ENCODE measurements at places on chromosomes 6 and 20. TPM values are rescaled to one million over a fixed set of nuclear protein-coding genes. Genes with fewer than 3 reads are reported as not detected.
A peak's percentile ranks its signal among the peaks of the same experiment; 100 is the strongest.

CMTR1 gene
- polyA plus RNA-seq: 19.8 TPM

GPR6 gene
- polyA plus RNA-seq: not detected

GTSF1L gene
- not detected for polyA plus RNA-seq

FRK gene
- under 0.01 TPM for polyA plus RNA-seq

HNF4A gene
- polyA plus RNA-seq: not detected

GDAP1L1 gene
- polyA plus RNA-seq: 0.55 TPM

SPEF1 gene
- polyA plus RNA-seq: 1.6 TPM

MUC22 gene
- 0.13 TPM for polyA plus RNA-seq

XKR7 gene
- 0.02 TPM for polyA plus RNA-seq

- no peak for DNase-seq
These were observed 42.9 kb upstream of the PIM1 start for GRCh38 chr6:37126961-37127616.

GRCh38 chr20:15241681-15242080, 904.3 kb upstream of the FLRT3 start:
- DNase-seq: no peak

- no peak for DNase-seq
These were observed 3.8 kb upstream of the IER3 start for GRCh38 chr6:30747902-30748769.

- DNase-seq: no peak
These were observed 242.6 kb downstream of the ARID1B start for GRCh38 chr6:157019733-157020132.

- peak; percentile 70 for DNase-seq
These were observed 802 bp downstream of the HDAC2 start for GRCh38 chr6:113969888-113970804.

DNA sequence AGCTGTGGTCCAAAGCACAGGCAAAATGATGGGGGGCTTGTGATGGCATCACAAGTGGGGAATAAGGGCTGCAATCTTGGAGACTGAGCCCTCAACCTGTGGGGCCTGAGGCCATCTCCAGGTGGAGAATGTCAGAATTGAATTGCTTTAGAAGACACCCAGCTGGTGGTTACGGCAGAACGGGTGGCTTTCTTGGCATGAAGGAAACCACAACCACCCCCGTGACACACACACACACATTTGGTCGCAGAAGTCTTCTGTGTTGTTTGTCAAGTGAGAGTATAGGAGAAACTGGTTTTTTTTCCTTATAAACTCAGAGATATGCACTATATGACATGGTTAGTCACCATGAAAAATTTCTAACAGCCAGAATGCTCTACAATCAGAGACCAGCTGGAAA, 139.5 kb upstream of the CDH4 start:
- DNase-seq: no peak

DNA sequence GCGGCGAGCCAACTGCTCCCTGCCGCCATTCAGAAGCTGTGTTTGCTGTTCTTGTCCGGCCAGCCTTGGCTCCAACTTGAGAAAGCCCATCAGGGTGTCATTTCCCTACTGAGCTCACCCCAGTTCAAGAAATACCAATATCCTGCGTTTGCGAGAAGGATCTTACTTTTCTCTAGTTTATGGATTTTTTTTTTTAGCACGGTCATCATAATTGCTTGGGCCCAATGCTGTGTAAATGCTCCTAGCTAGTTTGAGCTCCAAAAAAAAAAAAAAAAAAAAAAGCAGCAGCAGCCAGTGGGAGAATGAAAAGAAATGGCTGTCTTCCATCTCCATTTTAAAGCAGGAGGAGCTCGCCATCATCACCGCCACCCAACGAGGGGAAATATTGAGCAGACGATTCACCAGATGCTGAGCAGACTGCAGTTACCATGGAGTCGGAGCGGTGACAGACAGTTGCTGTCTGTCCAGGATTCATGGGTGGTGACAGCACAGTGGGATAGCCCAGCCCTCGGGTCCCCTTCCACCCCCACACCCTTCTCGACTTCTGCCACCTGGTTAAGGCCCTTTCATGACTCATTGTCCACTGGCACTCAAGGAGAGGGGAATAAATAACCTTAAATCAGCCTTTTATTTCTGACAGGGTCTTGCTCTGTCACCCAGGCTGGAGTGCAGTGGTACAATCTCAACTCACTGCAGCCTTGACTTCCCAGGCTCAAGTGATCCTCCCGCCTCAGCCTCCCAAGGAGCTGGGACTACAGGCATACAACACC, 132.4 kb upstream of the SNX9 start:
- DNase-seq: no peak

DNA sequence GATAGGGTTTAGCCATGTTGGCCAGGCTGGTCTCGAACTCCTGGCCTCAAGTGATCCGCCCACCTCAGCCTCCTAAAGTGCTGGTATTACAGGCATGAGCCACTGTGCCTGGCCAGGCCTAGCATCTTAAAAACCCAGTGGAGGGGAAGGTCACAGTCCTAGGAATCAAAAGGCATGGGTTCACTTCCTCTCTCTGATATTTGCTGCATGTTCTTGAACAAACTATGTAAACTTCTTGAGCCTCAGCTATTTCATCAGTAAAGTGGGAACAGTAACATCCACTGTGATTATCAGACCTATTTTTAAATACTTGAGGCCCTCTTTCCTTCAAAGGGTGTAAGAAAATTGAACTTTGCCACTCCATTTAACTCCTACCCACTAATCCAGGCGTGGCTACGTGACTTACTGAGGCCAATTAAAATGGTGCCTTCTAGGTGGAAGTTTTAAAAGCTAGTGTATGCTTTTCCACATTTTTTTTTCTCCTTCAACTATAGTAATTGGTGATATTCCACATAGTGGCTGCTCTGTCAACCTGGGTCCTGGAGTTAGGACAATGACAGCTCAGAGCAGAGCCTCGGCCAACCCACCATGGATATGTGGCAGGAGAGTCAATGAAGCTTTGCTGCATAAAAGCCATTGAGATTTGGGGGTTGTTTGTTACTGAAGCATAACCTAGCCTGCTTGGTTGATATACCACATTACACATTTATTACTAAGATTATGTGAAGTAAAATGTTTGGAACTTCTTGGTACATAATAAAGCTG, 32.2 kb upstream of the IER3 start:
- no peak for DNase-seq

DNA sequence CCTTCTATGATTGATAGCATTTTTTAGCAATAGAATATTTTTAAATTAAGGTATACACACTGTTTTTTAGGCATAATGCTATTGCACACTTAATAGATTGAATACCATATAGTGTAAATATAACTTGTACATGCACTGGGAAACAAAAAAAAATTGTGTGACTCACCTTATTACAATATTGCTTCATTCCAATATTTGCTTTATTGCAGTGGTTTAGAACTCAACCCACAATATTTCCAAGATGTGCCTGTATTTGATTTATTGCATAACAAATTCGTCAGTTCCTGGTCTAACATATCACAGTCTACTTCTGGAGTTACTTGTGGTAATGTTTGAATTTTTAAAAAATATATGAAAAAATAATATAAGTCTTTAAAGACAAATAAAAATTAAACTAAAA, 41.9 kb upstream of the DEFB112 start:
- no peak for DNase-seq

DNA sequence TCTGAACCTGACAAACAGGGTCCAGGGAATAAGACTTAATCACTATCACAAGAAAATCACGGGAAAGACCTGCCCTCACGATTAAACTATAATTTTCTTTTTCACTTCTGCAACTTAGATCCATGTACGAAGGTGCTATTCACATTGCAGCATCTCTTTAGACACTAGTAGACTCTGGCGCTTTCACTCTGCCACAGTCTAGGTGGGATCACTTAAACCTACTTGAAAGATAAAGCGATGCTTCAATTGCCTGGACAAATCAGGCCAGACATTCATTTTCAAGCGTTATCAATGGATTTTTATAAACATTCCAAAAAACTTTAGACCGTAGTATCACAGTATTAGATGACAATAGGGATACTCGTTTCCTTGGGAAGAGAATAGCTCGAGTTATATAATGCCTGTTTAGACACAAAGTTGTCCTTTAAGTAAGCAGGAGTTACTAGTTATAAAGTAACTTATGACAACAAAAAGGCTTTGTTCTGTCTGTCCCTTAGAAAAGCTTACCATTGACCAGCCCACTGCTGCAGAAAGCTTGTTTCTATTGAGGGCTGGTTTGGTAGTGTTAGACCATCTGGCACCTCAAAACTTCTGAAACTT, 367.3 kb downstream of the UTRN start:
- DNase-seq: no peak

GRCh38 chr6:168525114-168525513, 84.1 kb downstream of the SMOC2 start:
- no peak for DNase-seq

DNA sequence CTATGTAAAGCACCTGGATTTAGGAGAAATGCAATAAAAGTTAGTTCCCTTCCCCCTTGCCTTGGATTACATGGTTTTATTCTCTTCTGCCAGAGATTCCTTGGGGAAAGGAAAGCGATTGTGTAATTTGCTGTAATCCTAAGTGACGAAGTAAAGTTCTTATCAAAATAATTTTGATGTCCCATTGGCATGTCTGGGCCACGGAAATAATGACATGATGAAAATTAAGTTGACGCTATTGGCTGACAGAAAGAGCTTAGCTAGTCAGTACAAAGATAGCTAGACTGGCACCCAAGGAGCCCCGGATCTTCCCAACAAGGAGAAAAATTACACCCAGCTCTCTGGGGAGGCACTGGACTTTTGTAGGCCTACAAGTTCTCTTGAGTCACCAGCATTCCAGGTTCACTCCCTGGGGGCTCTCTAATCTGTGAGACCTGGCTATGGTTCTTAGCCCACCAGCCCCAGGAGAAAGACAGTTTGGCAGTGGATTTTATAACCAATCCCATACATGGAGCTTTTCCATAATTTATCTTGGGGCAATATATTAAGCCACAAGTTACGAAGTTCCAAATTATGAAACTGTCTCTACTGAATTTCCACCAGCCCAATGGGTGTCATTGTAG, 59.9 kb downstream of the FOXA2 start:
- no peak for DNase-seq

DNA sequence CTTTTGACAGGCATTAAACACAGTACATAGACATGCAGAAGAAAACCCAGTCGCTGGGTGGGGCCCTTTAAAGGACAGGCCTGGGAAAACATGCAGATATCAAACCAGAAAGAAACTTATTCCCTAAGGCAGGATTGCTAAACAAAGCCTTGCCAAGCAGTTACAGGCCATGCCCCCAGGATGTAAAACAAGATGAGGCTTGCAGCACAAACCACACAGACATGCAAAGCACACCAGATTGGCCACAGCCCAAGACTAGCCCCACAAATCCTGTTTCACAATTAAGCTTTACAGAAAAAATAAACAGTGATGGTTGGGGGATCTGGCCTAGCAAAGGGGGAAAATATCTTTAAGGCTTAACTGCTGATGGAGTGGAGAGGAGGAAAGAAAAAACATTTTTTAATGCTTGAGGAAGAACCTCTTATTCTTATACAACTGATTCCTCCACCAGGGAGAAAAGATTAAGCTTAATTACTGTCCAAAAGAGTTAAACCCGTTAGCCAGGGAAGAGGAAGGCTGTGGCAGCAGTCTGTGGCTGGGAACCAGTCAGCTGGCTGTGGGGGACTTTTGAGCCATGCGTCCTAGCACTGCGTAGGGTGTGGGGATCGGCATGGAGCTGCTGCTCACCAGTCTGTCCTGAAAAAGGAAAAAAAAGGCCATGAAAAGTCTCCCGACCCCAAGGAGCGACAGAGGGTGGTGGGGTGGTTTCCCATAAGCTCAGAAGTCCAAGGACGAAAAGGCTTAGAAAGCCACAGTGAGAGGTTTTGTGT, 28.4 kb downstream of the COL19A1 start:
- DNase-seq: no peak

GRCh38 chr20:51799401-51799860, 2.9 kb downstream of the SALL4 start:
- DNase-seq: no peak

DNA sequence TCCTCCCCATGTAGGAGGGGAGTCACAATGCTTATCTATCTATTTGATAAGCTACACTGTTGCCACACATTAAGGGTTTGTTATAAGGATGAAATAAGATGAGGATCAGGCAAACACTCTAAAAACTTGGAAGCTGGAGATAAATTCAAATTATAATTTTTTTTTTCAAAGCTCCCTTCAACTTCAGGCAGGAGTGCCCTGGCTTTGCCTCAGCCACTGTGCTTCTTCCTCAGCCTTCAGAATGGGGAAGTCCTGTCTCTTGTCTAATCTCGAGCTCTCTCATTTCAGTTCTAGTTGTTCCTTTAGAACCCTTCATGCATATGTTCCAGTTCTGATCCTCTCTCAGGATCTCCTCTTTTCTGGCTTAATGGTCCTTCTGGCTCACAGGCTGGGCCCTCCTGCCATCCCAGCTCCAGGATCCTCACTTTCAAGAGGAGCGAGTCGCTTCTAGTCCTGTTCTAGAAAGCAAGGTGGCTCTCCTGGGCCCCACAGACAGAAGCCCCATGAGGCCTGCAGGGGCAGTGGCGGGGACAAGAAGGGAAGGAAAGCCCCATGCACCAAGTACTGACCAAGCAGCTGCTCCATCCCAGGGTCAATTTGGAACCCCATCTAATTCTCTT, 164.3 kb downstream of the VEGFA start:
- DNase-seq: peak; percentile 6
